ENCODE measurements at places on chromosomes 6 and 20.

DNA sequence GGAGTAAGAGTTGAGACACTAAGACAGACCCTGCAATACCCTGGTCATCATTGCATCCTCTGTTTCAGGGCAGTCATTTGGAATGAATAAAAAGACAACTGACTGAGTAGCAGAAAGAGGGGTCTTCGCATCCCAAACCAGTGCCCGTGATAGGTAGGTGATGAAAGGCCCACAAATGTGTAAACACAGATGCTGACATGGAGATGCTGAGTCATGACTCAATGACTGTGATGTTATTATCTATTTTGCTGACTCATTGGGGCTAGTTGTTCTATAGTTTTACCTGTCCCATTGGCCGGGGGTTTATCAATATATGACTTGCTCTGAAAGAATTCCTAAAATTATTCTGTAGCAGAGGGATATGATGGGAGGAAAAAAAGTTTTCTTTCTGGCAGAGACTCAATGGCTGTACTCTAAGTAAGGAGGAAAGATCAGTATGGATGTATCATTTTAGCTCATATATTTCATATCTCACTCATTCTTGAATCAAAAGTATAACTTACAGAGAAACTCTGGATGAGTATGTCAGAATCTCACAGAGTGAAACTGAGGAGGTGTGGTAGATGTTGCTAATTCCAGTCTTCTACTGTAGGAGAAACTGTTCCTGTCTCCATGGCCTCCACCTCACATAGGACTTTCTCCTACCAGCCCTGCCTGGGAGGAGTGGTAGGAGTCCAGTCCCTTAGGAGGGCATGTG lies 119.9 kb upstream of the PREP start:
- no peak for DNase-seq

GRCh38 chr6:82554666-82555065 lies 191.0 kb downstream of the TPBG start:
- DNase-seq, result no peak

DNA sequence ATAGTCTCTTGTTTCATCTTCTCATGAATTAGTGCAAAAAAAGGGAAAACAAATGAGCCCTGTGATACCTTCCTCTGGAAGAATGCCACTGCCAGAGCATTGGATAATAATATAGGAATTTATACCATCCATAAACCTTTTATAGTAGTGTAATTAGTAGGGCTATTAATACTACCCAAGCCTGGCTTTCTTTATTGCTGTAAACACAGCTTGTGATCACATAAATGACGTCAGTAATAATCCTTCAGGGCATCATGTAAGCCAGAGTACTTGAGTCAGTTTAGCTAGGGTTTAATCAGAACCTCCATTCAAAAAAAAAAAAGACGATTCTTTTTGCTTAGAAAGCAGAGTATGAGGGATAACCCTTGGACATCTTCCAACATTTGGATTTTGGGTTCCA lies 264.8 kb downstream of the SLC35F1 start:
- DNase-seq, result no peak

DNA sequence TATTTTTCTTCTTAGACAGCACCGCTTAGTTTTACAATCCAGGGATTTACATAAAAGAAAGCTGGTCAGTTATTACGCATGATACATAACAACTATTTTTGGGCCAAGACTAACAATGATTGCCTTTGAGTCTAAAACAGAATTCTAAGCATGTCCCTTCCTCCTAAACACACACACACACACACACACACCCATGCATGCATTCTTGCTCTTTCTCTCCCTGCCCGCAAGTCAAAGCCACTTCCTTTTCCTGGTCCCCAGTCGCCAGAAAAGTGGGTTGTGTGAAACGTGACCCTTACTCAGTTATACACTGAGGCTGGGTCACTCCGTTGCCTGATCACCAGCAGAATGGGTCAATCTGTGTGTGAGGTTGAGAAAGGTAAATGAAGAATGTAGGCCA lies 31.4 kb downstream of the FYN start:
- peak; percentile 69 for DNase-seq

DNA sequence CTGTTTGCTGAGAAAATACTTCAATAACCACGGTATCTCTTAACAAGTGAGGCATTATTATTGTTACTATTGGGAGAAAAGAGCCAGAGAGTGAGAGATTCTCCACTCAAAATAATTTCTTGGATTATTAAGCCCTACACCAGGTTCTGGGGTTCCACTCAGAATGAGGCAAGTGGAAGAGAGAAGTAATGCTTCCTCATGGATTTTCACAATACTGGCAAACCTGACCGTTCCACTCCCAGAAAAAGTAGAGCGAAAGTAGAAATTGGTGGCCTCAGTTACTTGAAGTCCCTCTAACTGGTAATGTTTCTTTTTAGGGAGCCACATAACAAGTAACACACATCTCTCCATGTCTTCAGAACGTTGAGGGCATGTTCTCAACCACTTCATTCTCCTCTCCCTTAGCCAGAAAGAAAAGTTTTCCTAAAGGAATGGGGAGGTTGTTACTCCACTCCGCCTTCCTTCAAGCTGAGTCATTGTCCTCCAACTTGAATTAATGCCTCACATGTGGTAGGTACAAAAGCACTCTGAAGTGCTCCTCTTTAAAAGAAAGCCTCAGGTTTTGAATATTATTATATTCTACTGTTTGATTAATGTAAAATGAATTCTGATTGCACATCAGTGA lies 1.9 kb downstream of the BAG2 start:
- no peak for DNase-seq

GRCh38 chr6:109239160-109239559 lies 143.1 kb downstream of the CD164 start:
- no peak for DNase-seq

- DNase-seq, result no peak
Measured at GRCh38 chr20:2421247-2421646, 40.5 kb downstream of the TGM6 start.

DNA sequence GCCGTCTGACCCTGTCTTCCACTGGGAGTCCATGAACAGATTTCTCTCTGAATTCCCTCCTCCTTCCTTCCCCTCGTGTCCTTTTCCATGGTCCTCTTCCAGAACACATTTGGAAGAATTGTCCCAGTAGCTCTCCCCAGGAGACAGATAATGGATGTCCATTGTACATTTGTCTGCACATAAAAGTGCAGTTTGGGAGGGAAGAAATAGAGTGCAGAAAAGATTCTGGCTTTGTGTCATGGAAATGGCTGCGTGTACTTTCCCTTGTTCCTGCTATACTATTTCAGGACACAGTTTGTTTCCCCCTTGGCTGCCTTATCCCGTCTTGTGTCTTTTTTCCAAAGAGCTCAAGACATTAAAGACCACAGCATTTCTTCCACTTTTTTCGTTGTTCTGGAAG lies 127.6 kb downstream of the SYNDIG1 start:
- DNase-seq, result no peak

DNA sequence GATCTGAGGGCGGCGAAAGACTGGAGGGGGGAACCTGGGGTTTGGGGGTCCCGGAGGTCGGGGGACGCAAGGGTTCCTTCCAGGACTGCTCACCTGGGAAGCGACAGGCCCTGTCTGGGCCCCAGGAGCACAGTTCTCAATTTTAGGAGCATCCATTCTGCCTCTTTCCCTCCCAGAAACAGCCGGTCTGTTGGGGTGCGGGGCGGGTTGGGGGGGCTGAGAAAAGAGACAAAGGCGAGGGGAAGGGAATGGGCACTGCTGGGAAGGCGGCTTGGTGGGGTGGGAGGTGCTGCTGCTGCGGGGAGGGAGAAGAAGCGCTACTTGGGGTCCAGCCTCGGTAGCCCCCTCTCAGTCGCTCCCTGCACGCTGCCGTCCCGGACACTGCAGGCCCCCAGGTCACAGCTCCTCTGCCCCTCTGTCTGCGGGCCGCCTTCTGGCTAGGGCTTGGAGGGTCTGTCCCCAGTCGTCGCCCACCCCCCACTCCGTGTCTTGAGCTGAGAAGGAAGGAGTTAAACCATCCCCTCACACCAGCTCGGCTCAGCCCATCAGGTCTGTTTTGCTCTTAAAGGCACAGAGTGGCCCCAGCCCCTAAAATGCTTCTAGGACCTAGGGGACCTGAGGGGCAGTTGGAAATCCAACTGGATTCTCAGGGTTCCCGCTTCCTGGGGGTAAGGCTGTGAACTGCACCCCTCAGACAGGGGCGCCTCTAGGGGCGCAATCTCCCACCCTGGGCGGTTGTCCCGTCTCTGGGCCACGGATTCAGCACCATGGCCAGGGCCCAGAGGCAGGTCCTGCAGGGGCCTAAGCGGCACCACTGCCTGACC lies 690 bp downstream of the GDAP1L1 start:
- no peak for DNase-seq
